ENCODE measurements at places on chromosomes 3 and 15.

GRCh38 chr3:171142985-171143384, 116.5 kb upstream of the SLC2A2 start:
- no peak for DNase-seq

- no peak for DNase-seq
Measured at GRCh38 chr15:60120100-60120499, 116.0 kb downstream of the FOXB1 start.

DNA sequence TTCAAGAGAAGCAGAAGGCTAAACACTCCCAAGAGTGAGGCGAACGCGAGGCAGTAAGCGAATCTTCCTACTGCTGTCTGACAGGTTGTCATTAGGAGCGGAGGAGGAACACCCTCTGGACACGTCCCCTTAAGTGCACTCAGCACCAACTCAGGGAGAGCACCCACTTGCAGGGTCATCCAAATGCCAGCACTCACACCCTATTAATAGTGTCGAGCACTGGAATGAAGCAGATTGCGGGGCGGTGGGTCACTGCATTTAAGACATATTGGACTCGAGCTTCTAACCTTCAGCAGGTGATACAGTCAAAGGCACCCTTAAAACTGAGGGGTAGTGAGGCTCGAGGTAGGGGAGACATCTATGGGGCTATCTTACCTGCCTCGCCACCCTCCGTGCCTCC, 28.7 kb downstream of the SH3BP5 start:
- DNase-seq: no peak

DNA sequence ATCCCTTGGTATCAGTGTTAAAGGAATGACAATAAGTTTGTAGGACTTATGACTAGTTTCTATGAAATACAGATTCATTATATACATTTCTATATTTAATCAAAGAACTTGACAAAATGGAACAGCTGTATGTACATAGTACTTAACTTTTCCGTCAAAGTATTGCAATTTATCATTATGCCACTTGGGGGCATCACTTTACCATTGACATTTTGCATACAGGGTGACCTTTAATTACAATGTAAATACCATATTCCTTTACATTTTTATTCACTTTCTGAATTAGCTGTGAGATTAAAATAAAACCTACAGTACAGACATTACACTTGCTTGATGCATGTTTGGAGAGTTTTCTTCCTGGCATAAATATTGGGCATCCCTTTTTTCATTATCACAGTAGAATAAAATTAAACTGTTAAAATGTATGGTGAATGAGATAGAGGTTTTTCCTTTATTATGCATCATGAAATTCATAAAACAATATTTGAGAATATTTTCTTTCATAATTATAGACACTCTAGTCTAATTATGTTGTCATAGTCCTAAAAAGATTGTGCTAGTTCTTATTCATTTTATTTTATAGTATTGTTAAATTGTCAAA, 6.9 kb downstream of the NEK11 start:
- peak; percentile 7 for DNase-seq

GRCh38 chr3:108486941-108487340, 23.5 kb downstream of the MYH15 start:
- no peak for DNase-seq

DNA sequence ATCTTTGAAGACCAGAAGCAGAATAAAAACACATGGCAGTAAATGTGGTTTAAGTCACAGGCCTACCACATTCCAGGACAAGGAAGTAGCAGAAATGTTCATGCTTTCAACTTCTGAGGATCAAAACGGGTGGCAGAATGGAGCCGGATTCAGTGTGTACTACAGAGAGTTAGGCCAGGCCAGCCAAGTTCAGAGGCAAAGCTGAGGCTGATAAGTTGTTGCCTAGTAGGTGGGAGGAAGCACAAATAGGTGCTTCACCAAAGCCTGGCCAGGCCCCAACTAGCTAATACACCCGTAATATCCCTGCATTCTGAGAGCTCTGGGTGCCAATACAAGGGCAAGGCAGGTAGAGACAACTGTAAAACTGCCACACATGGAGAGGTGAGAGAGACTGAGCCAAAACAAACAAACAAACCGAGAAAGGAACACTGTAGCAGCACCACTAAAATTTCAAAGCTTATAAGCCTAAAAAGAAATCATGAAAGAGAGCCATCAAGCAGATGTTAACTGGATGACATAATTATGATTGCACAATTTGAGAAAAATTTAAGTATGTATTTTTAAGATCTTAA, 156.4 kb upstream of the CBLB start:
- no peak for DNase-seq

GRCh38 chr3:10977892-10978510, 14.5 kb upstream of the SLC6A1 start:
- DNase-seq: no peak

DNA sequence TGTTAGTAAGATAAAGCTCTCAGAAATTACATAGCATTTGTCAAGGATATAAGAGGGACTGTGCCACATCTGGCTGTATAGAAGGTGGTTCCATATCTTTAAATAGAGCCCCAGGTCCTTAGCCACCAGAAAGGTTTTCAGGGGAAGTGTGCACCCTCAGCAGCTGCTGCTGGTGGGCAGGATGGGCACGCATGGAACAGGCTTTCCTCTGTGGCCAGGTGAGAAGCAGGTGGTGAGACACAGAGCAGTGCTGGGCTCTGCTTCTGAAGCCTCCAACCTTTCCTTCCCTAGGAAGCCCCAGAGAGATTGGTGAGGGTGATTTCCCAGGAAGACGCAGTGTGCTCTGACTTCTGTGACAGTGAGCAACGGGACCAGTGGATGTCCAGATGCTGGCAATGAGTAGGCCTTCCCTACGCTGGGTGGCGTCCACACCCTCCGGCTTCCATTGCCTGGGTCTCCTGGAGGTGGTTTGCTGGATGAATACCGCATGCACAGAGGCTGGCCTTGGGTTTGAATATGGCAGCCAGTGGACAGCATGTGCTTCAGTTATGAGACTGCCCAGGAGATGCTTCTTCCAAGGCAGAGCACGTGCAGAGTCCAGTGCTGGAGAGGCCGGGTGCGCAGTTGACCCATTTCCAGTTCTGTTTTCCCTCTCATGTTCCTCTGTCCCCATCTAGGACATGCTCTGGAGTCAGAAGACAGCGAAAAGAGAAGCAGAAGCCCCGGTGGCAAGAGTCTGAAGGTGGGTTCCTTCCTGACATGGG, 52.7 kb upstream of the POLG start:
- DNase-seq: no peak

- DNase-seq: no peak
Measured at GRCh38 chr15:101003706-101004105, 84.5 kb downstream of the LRRK1 start.

DNA sequence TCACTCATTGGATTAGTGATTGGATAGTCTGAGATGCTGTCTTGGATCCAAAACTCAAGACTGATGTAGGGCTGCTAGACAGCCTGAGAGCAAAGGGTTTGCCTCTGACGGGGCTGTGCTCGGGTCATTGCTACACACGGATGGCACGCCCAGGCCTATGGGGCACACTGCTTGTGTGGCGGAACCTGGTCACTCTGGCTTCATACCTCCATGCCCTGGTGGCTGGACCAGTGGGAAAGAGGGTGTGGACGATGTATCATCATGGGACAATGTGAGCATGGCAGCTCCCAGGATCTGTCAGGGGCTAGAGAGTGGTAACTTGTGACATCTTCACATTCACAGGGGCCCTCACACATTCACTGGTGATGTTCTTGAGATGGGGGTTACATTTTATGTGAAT, 18.1 kb upstream of the CCDC174 start:
- no peak for DNase-seq

- DNase-seq: no peak
Measured at GRCh38 chr3:123679712-123680386, 95.0 kb upstream of the HACD2 start.

GRCh38 chr15:96703091-96703490, 372.6 kb downstream of the NR2F2 start:
- no peak for DNase-seq

GRCh38 chr15:65310431-65311137, 6.1 kb downstream of the RNU5B-1 start:
- DNase-seq: no peak

DNA sequence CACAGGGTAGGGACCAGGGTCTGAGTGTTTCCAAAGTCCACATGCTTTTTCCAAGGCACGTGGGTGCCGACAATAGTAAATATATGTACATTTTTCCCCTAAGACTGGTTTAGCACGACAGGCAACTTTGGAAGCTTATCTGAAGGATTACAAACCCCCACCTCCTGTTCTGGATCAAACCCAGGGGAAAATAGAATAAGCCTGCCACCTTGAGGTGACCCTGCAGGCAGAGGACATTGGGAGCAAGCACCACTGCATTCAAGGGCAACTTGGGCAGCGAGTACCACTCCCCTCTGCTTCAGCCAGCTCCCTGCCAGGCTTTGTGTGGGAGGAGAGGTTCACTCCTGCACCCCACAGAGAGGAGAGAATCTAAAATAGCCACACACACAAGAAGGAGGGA, 44.8 kb downstream of the KBTBD12 start:
- DNase-seq: no peak

GRCh38 chr15:72487070-72487797, 13.1 kb downstream of the ARIH1 start:
- no peak for DNase-seq

DNA sequence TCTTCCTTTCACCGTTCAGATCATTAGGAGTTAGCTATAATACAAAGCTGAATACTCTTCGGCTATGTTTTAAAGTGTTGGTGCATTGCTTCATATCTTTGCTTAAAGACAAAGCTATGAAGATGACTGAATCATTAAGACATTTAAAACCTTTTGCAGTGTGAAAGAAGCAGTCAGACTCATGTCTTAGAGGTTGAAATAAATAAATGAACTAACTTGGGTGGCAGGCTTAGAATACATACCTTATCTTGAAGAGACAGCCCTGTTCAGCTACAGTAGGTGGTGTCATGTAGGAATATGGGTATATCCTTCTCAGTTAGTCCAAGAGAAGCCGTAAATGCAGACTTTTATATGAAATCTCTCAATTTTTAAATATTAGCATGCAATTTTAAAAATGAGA, 63.4 kb downstream of the OPA1 start:
- no peak for DNase-seq

DNA sequence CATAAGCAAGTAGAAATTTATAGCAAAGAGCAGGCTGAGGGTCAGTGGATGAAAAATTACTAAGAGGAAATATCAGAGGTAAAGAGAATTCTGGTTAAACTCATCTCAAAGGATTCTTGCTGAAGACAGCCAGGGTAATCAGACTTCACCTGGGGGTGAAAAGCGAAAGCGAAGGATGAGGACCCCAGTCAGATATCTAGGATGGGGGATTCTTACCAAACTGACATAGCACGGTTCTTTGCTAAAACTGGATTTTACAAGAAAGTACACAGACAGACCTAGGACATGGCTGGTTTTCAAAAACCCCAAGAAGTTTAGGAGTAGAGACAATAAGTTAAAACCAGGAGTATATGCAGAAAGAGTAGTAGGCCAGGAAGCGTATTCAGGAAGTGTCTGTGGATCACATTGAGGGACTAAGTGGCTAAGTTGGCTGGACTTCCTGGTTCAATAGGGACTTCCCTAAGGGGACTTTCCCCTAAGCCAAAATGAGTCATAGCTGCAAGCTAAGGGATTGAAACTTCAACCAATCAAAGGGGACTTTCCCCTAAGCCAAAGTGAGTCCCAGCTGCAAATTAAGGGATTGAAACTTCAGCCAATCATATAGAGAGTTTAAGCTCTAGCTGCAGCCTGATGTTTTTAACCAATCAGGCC, 2.4 kb upstream of the CFAP91 start:
- no peak for DNase-seq

DNA sequence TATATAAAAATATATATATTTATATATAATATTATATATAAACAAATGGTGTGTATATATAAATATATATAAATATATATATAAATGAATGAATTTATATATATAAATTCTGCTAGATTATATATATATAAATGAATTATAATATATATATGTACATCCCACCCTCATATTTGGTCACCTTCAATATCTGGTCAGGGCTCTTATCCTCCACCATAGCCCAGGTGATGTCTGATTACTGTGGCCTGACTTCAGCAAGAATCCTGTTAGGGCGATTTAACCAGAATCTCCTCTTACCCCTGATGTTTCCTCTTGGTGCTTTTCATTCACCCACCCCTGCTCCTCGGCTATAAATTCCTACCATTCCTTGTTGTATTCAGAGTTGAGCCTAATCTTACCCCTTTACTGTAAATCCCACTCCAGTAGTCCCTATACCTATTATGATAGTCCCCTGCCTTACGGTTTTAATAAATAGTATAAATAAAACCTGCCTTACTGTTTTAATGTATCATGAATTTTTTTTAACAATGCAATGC, 439.6 kb downstream of the PLOD2 start:
- DNase-seq: no peak

GRCh38 chr3:183515968-183516851, 39.3 kb downstream of the KLHL6 start:
- no peak for DNase-seq

GRCh38 chr15:99537344-99537743, 28.4 kb upstream of the MEF2A start:
- no peak for DNase-seq

GRCh38 chr3:14487086-14487485, 53.1 kb downstream of the GRIP2 start:
- DNase-seq: no peak

- no peak for DNase-seq
Measured at GRCh38 chr3:126210606-126211005, 30.2 kb upstream of the ALDH1L1 start.

All from amniotic stem cell (primary cell).